ENCODE measurements at places on chromosomes 2 and 18.

DNA sequence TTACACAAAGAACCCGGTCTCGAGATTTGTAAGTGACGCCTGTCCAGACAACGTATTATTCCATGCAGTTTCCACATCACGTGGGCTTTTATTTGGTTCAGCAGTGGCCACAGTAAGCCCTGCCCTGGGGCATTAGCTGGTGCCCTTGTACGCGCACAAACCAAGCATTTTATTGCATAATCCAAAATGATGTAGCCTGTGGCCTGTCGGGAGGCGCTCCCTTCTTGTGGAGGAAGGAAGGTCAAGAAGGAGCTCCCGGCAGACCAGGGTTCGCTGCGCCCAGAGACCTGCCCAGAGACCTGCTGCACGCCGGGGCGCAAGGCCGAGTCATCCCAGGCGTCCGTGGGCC, 179.6 kb upstream of the ALKAL2 start:
- DNase-seq: no peak

- DNase-seq: no peak
These were observed 37.8 kb upstream of the FZD5 start for GRCh38 chr2:207807516-207807915.

DNA sequence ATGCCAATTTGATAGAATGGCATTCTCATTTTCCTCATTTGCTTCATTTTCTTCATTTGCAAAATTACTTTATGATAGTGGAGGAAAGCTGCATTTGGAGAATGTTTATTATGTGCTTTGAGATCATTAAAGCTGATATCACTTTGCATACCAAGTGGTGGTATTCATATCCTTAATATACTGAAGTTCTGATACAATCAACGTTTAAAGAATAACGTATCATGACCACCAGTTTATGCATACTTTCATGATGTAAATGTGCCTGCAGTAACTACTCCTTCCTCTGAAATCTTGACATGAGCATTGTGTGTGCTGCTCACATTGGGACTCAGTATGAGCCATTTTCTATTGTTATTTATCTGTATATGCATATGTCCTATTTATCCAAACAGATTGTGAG, 302.1 kb downstream of the ARHGAP15 start:
- no peak for DNase-seq

DNA sequence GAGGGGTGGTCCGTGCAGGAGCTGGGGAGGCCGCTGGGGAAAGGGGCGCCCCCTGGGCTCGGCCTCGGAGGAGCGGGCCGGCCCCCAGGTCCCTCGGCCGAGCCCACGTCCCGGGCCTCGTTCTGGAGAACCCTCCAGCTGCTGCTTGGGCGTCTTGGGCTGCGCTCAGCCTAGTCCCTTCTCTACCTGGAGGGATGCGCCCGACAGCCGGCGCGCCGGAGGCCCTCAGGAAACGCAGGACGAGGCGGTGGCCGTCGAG, 293 bp upstream of the D2HGDH start:
- DNase-seq: no peak

DNA sequence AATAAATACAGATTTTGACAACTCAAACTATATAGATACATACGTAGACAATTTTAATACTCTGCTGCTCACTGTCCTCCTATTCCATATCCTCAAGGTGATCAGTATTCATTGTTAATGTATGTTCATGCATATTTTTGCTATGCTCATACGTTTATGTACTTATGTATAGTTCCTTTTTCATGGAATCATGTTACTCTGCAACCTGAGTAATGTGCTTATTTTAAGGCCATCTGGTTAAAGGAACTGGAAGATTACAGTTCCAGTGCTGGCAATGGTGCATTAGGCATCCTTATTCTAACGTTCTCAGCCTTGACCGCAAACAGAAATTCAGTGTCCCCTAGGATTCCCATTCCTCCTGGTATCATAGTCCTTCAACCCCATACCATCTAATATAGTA, 385.0 kb upstream of the TNP1 start:
- DNase-seq: no peak

DNA sequence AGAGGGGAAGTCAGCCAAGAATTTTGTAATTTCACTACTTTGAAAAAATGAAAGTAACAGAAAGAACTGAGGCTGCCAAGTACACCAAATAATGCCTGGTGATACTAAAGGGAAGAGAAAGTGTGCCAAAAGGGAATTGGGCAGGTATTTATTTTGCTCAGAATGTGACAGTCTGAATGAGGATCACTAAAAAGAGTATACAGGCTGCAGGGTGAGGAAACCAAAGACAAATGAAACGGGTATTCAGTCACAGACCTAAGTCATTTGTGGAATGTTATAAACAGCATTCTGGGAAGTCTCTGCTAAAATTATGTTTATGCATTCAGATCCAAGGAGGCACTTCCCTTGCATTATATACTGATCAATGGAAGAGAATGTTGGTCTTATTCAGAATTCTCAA, 418.6 kb upstream of the SLC39A10 start:
- DNase-seq: no peak

DNA sequence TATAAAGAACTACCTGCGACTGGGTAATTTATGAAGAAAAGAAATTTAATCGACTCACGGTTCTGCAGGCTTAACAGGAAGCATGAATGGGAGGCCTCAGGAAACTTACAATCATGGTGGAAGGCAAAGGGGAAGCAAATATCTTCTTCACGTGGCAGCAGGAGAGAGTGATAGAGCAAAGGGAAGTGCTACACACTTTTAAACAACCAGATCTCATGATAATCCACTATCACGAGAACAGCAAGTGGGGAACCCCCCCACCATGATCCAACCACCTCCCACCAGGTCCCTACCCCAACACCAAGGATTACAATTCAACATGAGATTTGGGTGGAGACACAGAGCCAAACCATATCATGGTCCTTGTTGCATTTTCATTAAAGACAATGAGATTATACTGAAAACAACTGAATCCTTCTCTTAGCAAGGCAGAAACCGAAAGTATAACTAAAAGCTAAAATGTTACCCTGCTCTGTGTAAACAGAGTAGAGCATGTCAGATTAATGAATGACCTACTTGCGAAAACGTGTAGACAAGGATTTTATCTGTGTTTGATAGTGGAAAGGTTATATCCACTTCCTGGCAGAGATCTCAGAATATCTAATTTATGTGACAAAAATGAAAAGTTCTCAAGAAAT, 60.1 kb upstream of the RBBP8 start:
- DNase-seq: no peak

- peak; percentile 37 for DNase-seq
These were observed 448.3 kb upstream of the SLC14A2 start for GRCh38 chr18:45166836-45167551.

Measured in foreskin melanocyte (primary cell).